Adrenal gland (tissue), 19 donors: ENCODE measurements at places on chromosomes 7 and 10. TPM values are rescaled to one million over a fixed set of nuclear protein-coding genes. Genes with fewer than 3 reads are reported as not detected.
A peak's percentile ranks its signal among the peaks of the same experiment; 100 is the strongest.

DNA sequence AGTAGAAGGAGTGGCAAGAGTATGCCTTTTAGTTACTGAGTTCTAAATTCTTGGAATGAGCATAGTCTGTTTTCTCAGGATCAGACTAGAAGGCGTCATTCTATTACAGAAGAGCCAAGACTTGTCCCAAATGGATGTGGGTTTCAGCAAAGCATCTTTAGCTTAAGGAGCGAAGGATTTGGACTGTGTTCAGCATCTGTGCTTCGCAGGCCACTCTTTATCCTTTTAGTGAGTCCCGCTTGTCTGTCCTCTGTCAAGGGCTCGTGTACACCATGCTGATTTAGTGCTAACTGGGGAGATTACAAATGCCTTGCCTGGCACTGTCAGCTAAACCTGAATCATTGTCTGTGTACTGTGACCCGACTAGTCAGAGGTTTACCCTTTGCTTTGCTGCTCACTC, 465.7 kb downstream of the AUTS2 start:
- DNase-seq, result peak; percentile 49

DNA sequence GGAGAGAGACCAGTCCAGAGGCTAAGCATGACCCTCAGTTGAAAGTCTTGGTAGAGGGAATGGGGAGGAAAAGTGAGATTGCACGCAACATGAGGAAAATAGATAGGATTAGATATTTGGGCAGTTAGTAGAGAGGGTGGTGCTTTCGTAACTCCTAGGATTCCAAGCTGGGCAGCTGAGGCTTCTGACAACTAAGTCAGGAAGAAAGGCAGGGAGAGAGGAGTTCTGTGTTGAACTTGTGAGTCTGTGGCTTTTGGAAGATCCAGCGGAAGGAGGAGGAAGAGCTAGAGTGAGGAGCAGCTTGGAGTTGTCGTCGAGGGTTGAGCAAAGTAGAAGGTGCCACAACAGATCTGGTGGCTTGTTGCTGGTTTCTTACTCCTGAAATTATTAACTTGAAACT, 21.8 kb downstream of the CUL1 start:
- no peak for DNase-seq

ZCCHC24 gene
- 5.8 TPM for total RNA-seq

DNA sequence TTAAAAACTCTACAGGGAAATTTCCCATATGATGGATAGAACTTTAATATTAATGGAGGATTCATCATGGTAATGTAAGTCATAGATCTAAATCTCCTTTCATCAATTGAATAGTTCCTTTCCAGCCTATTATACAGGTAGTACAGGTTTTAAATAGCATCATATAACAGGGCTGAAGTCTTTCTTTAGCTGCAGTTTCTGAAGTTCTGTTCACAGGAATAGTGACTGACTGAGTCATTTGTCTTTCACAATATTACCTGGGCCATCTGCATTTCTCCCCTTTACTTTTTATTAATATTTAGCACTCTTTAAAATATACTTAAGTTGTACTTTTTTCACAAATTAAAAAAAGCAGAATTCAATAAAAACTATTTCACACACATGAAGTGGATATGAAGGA, 12.6 kb upstream of the NPVF start:
- DNase-seq, result no peak

- DNase-seq, result no peak
Measured at GRCh38 chr10:23966504-23967051, 242.4 kb upstream of the KIAA1217 start.

DNA sequence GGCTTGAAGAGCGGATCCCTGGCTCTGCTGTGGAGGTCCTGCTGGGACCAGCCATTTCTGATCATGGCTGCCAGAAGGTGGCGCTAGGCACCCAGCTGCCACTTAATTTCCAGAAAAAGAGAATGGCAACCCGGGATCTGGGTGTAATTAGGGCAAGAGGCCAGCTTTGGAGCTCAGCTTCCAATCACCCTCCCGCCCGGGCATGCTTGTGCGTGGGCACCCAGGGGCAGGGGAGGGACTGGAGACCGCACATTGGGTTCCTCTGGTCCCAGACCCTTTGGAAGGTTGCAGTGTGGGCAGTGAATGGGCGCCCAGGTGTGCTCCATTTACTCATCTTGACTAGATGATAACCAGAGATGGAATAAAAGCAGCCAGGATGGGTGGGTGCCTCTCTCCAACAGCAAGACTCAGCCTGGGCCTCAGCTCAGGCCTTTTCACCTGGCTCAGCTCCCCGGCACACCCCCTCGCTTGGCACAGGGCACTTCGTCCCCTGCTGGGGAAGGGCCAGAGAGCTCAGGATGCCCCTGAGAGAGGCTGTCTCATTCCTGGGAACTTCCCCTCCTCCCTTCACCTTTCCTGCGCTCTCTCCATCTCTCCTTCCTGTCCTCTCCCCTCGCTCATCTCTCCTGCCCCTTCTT, 14.7 kb downstream of the FAM241B start:
- peak; percentile 57 for DNase-seq

- DNase-seq, result no peak
Measured at GRCh38 chr7:109956916-109957315, 1134.0 kb upstream of the LRRN3 start.

DNA sequence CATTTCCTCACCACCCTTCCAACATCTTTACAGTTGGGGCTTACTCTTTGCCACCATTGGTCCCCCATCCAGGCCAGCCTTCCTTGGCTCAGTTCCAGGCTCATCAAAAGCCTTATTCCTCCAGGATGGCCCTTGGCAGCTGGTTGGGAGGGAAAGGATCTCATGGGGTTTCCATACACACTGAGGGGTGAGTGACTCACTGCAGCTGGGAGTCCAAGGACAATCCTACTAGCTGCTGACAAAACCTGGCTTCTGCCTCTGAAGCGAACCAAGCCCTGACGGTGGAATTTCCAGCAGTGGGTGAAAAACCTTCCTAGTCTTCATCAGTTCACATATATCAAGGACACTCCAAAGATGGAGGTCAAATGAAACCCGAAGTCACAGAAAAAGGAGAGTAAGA, 22.9 kb downstream of the CRHR2 start:
- DNase-seq, result peak; percentile 68

TEX36 gene
- not detected for total RNA-seq

DNA sequence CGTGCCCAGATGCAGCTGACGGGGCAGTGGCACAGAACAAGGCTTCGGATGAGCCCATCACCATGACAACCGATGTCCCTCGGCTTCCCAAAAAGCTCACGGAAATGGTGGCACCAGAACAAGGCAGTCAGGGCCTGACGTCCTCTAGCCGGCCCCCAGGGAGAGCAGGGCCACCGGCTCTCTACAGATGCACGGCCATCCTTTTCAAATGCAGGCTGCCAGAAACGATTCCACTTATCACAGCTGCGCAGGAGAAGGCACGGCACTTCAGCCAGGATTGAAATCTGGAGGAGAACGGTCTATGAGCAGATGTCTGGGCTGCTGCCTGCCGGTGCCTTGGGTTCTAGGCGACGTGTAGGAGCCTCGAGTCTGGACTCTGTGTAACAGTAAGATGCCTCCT, 223.8 kb downstream of the ZMYND11 start:
- no peak for DNase-seq

GRCh38 chr7:53094827-53095226, 59.4 kb downstream of the POM121L12 start:
- no peak for DNase-seq

DNA sequence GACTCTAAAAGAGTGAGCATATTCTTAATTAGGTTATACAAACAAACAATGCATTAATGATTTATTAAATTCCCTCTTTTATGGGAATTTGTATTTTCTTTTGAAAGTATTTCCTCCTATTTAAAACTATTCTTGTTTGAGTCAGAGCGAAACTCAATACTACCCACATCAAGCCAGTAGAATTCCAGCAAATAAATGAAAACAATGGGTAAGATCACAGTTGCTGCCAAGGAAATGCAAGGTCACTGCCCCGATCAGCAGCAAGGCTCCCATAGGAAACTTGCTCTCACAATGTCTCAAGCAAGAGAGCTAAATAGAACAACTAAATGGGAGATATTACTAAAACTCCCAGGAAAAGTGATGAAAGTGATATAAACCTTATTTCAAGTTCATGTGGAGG, 206.3 kb downstream of the THSD7A start:
- peak; percentile 54 for DNase-seq

SLC18A3 gene
- total RNA-seq, result not detected

DNA sequence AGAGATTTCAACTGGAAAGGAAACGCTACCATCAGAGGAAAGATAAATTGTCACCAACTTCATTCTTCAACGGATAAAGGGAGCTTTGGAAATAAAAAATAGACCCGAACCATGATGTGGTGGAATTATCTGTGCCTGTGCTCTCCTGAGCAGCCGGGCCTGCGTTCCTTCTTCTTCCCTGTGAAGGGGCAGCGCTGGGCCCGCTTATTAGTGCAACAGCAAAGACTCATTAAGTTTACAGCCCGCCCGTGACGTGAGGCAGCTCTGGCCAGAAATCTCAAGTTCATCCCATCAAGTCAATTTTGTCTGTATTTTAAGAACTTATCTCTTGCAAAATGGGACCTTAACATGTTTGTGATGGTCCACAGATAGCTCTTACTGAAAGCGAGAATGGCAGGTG, 193.7 kb downstream of the ADARB2 start:
- DNase-seq, result no peak

- DNase-seq, result peak; percentile 45
Measured at GRCh38 chr7:128164061-128164954, 76.8 kb upstream of the LEP start.
